Activated T-cell treated with anti-CD3 and anti-CD28 coated beads for 4 hours (primary cell): ENCODE measurements at places on chromosomes 7 and 10.

DNA sequence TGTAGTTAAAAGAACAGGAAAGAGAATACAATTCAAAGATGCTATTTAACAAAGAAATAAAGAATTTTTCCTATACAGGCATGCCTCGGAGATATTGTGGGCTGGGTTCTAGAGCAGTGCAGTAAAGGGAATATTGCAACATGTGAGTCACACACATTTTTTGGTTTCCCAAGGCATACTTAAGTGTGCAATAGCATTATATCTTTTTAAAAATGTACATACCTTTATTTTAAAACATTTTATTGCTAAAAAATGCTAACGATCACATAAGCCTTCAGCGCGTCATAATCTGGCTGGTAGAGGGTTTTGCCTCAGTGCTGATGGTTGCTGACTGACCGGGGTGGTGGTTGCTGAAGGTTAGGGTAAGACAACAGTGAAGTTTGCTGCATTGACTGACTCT lies 54.4 kb downstream of the ESYT2 start:
- DNase-seq: no peak

GRCh38 chr10:132611986-132612385 lies 74.4 kb downstream of the INPP5A start:
- DNase-seq: no peak

DNA sequence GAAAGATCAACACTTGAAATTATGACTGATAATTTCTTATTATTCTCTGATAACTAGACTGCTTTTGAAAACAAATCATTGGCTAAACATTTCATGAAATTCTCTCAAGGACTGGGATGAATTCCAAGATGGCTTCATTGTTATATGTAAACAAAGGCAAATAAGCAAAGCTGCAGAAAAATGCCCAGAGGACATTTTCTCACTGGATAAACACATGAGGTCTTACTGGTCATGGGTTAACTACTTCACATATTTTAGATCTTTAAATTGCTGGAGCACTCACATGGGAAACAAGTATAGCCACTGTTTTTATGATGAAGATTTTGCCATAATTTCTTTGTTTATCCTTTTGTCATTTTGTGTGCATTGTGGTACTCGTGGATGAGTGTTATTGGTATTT lies 239.1 kb downstream of the PHF14 start:
- DNase-seq: no peak

DNA sequence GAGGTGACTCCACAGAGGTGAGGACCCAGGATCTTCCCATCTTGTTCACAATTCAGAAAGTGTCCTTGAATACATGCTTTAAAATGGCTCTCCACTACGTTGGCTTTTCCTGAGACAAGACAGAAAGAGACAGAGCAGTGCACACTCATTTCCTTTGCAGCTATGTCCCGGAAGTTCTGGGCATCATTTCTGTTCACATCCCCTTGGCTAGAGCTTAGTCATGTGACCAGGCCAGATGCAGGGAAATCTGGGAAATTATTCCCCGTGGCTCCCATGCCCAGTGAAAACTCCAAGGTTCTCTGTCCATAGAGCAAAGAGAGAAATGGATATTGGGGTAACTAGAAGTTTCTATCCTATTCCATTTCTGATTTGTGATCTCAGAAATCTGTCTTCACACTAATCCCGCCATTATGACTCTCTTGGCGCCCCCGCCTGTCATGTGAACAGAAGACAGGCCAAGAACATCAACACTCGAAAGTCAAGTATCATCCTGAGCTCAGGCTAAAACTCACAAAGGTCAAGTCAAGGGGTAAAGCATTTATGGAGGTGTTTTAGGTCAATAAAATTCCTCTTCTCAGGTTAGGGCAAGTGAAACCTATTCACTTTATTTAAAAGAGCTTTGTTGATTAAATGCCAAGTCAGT lies 251.4 kb upstream of the HABP2 start:
- no peak for DNase-seq

GRCh38 chr10:90571481-90572258 lies 286.2 kb downstream of the HTR7 start:
- DNase-seq: no peak

GRCh38 chr7:147571436-147572185 lies 1019.0 kb upstream of the C7orf33 start:
- DNase-seq: no peak
